CD4-positive, alpha-beta T cell (primary cell): ENCODE measurements at places on chromosomes 6 and 20. TPM values are rescaled to one million over a fixed set of nuclear protein-coding genes. Genes with fewer than 3 reads are reported as not detected.

Gene MBOAT1
- 18.5 TPM for total RNA-seq

Gene KIF25
- total RNA-seq, result not detected

Gene HSD17B8
- 10.5 TPM for total RNA-seq

Gene CGA
- total RNA-seq, result not detected

Gene DYNLRB1
- total RNA-seq, result 40.3 TPM

Gene SCRT2
- not detected for total RNA-seq

- H3K4me1 ChIP-seq, result no peaks in the 10 kb centered on the region
- no peak overlapping the region for H3K27ac ChIP-seq
- DNase-seq, result no peak
- no peaks in the 10 kb centered on the region for H3K36me3 ChIP-seq
- no peak overlapping the region for H3K4me3 ChIP-seq
These were observed 24.9 kb downstream of the SAYSD1 start for GRCh38 chr6:39090036-39090435.

DNA sequence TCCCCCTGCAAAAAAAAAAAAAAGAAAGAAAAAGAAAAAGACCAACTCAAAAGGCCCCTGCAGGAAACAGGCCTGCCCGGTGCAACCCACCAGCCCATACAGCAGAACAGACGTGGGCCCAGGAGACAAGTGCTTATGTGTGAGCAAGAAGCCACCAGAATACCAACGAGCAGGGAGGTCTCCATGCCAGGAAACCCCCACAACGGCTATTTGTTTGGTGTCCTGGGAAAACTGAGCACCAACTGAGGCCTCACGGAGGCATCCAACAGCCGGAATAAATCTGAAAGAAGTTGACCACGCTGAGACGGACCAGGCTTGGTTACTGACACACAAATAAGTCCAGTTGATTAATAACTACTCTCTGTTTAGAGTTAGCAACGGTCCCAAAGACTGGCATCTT is 29.7 kb downstream of the PTPRT start:
- H3K36me3 ChIP-seq, result no peaks in the 10 kb centered on the region
- H3K4me3 ChIP-seq, result no peak overlapping the region
- DNase-seq, result no peak
- no peak overlapping the region for H3K27ac ChIP-seq
- no peaks in the 10 kb centered on the region for H3K27me3 ChIP-seq
- H3K4me1 ChIP-seq, result no peaks in the 10 kb centered on the region

GRCh38 chr6:63558278-63558677 is 14.0 kb upstream of the LOC128125822 start:
- no peak overlapping the region for H3K27ac ChIP-seq
- H3K4me1 ChIP-seq, result no peaks in the 10 kb centered on the region
- no peak overlapping the region for H3K4me3 ChIP-seq

DNA sequence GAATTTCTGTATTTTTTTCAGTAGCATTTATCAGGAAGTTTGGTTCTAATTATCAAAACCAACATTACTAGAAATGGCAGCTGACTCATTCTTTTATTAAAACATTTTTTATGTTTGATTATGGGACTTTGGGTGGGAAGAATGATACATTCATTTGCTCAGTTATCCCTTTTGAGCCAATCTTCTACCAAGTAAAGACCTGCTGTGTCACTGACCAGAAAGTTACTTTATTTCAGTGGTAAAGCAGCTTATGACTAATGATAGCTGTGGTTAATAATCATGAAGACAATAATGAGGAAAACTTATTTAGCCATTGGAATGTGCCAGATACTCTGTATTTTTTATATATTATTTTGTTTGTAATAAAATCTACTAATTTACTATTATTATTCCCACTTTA is 142.3 kb downstream of the FARS2 start:
- no peak overlapping the region for H3K27ac ChIP-seq
- DNase-seq, result no peak
- H3K36me3 ChIP-seq, result no peaks in the 10 kb centered on the region

GRCh38 chr6:6909111-6909510 is 198.7 kb upstream of the RREB1 start:
- H3K36me3 ChIP-seq, result no peaks in the 10 kb centered on the region
- no peaks in the 10 kb centered on the region for H3K27me3 ChIP-seq
- H3K27ac ChIP-seq, result no peak overlapping the region
- DNase-seq, result no peak
- H3K4me1 ChIP-seq, result no peaks in the 10 kb centered on the region

DNA sequence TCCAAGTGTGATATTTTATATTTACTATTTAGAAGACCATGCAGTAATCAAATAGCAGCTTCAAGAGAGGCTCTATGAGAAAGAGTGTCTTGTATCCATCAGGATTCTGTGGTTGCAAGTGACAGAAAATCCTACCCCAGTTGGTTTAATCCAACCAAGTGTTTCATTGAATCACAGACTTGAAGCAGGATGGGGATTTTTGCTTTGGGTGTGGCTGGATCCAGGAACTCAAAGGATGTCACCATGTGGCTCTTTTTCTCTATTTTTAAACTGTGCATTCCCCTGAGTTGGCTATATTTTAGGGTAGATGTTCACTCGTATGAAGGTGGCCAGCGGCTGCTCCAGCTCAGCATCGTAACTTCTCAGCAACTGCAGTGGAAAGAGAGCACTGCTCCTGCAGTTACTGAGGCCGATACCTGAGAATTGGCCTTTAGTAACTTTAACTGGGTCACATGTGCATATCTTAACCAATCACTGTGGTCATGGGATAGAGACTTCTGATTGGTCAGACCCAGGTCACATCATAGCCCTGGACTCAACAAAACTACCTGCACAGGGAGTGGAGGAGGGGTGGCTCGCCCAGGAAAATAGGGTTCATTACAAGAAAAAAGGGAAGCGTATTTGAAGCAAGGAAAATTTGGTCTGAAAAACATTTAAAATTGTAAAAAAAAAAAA is 396.1 kb upstream of the SULF2 start:
- no peaks in the 10 kb centered on the region for H3K36me3 ChIP-seq
- no peak overlapping the region for H3K27ac ChIP-seq
- H3K27me3 ChIP-seq, result no peaks in the 10 kb centered on the region
- no peak for DNase-seq
- H3K4me1 ChIP-seq, result no peaks in the 10 kb centered on the region

- H3K4me1 ChIP-seq, result peaks cover 8% of the 10 kb centered on the region
- H3K4me3 ChIP-seq, result no peak overlapping the region
- H3K27me3 ChIP-seq, result no peaks in the 10 kb centered on the region
- no peak overlapping the region for H3K27ac ChIP-seq
These were observed 19.4 kb upstream of the GATA5 start for GRCh38 chr20:62494980-62495748.

DNA sequence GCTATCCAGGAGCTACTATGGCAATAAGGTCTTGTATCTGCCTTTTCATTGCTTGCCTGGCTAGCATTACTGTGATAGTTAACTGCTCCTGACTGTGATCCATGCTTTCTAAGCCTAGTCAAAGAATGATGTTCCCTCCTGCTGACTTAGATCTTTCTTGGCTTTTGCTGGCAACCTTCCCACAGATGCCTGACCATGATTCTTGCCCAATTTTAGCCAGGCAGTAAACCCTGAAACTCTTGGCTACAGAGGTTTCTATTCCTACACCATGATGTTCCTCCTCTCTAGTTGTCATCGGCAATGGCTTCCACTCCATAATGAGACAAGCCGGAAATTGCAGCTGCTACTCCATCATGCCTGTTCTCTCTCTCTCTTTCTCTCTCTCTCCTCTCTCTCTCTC is 238.1 kb downstream of the HAO1 start:
- H3K27me3 ChIP-seq, result no peaks in the 10 kb centered on the region
- DNase-seq, result no peak
- no peak overlapping the region for H3K4me3 ChIP-seq
- H3K36me3 ChIP-seq, result no peaks in the 10 kb centered on the region

GRCh38 chr6:43766964-43767461 is 3.0 kb upstream of the VEGFA start:
- H3K4me3 ChIP-seq, result no peak overlapping the region
- DNase-seq, result no peak
- H3K4me1 ChIP-seq, result peaks cover 24% of the 10 kb centered on the region
- peaks cover 5% of the 10 kb centered on the region for H3K27me3 ChIP-seq
- no peak overlapping the region for H3K27ac ChIP-seq
- no peaks in the 10 kb centered on the region for H3K36me3 ChIP-seq

DNA sequence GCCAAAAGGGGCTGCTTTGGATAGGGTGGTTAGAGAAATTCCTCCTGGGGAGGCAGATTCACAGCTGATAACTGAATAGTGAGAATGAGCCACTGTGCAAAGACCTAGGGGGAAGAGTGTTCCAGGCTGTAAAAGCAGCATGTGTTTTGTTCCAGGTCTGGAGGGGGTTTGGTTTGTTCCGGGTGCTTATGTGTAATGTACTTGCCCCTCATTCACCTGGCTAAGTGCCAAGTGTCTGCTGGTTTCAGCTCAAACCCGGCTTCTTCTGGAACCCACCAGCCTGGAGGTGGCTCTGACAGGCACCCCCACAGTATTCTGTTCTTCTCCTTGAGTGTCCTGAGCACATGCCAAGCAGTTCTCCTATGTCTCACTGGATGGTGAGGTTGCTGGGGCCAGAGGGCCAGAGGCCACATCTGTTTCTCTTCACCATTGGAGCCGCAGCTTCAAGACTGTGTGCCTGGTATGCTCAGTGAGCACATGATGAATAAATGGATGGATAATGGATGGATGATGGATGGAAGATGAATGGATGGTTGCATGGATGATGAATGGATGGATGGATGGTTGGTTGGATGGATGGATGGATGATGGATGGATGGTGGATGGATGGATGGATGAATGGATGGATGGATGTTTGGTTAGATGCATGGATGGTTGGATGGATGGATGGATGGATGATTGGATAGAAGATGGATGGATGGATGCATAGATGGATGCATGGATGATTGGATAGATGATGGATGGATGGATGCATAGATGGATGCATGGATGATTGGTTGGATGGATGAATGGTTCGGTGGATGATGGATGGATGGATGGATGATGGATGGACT is 227.6 kb downstream of the BMP7 start:
- peaks cover 4% of the 10 kb centered on the region for H3K27me3 ChIP-seq
- no peak overlapping the region for H3K27ac ChIP-seq
- no peak for DNase-seq
- H3K4me1 ChIP-seq, result no peaks in the 10 kb centered on the region

- peaks cover 42% of the 10 kb centered on the region for H3K27me3 ChIP-seq
- H3K36me3 ChIP-seq, result no peaks in the 10 kb centered on the region
- H3K4me1 ChIP-seq, result peaks cover 16% of the 10 kb centered on the region
- no peak overlapping the region for H3K27ac ChIP-seq
- no peak for DNase-seq
- no peak overlapping the region for H3K4me3 ChIP-seq
These were observed 726 bp upstream of the ARFGEF3 start for GRCh38 chr6:138161088-138161337.

- H3K4me3 ChIP-seq, result no peak overlapping the region
- no peaks in the 10 kb centered on the region for H3K4me1 ChIP-seq
- no peak for DNase-seq
- no peak overlapping the region for H3K27ac ChIP-seq
- H3K36me3 ChIP-seq, result no peaks in the 10 kb centered on the region
These were observed 292.1 kb downstream of the ADGB start for GRCh38 chr6:146890644-146891434.

DNA sequence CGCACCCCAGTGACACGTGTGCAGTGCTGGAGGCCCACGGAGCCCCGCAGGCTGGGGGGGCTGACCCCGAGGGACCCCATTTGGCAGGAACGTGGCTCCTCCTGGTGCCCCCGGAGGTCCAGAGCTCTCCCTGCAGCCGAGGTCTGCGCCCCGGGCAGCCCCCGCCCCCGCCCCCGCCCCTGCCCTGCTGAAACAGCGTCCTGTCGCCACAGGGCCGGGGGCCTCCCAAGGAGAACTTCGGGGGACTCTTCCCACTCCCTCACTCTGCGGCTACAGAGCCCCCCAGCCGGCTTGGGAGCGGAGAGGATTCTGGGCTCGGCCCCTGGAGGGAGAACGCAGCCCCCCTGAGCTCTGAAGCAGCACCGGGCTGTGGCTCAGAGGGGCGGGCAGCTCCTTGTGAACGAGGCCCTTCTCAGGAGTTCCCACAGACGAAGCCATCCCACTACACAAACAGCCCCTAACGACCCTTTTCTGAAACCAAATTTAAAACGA is 115.2 kb downstream of the DLL1 start:
- no peak overlapping the region for H3K27ac ChIP-seq
- H3K4me3 ChIP-seq, result no peak overlapping the region
- no peak for DNase-seq
- peaks cover 6% of the 10 kb centered on the region for H3K27me3 ChIP-seq
- H3K4me1 ChIP-seq, result no peaks in the 10 kb centered on the region

GRCh38 chr6:22878324-22878701 is 308.9 kb downstream of the HDGFL1 start:
- no peak for DNase-seq
- no peaks in the 10 kb centered on the region for H3K36me3 ChIP-seq
- H3K27me3 ChIP-seq, result no peaks in the 10 kb centered on the region
- no peak overlapping the region for H3K27ac ChIP-seq
- H3K4me3 ChIP-seq, result no peak overlapping the region

DNA sequence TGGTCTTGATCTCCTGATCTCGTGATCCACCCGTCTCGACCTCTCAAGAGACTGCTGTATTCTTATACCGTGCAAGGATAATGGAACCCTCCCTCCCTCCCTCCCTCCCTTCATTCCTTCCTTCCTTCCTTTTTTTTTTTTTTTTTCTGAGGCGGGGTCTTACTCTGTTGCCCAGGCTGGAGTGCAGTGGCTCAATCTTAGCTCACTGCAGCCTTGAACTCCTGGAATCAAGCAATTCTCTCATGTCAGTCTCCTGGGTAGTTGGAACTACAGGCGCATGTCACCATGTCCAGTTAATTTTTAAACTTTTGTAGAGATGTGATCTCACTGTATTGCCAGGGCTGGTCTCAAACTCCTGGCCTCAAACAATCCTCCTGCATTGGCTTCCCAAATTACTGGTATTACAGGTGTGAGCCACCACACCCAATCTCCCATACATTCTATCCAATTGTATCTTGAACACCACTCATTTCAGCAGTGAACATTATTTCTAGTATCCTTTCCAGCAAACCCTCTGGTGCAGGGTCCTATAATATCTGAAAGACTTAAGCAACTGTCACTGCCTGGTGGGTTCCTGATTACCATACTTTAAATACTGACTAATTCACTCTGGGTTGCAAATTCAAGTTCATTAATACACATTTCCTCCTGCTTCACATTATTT is 210.0 kb upstream of the ZNF217 start:
- no peaks in the 10 kb centered on the region for H3K36me3 ChIP-seq
- no peak overlapping the region for H3K27ac ChIP-seq
- no peaks in the 10 kb centered on the region for H3K4me1 ChIP-seq
- no peaks in the 10 kb centered on the region for H3K27me3 ChIP-seq

- no peaks in the 10 kb centered on the region for H3K4me1 ChIP-seq
- peaks cover 62% of the 10 kb centered on the region for H3K36me3 ChIP-seq
- H3K27me3 ChIP-seq, result no peaks in the 10 kb centered on the region
- no peak overlapping the region for H3K27ac ChIP-seq
- no peak for DNase-seq
These were observed 21.6 kb downstream of the TOMM34 start for GRCh38 chr20:44938637-44939036.
